ENCODE measurements at places on chromosomes 5 and 9.

GRCh38 chr9:89547000-89547399, 49.1 kb upstream of the SEMA4D start:
- DNase-seq = no peak

DNA sequence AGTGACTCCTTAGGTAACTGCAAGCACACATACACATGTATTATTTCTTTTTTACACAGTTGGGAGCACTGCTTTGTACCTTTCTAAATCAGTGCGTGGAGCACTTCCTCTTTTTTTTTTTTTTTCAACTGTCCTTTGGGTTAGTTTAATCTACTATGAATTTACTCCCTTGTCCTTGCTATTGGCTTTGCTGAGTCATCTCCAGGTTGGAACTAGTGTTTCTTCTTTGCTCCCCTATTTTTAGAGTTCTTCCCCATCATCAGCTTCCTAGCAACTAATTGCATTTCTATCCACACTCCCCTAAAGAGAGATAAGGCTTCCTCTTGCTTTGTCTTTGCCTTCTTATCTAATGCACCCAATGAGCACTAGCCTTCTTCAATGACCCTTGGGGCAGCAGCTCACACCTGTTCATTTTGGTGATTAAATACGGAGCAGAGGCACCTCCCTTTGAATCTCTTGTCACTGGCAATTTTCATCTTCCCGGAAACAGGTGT, 24.3 kb downstream of the S100Z start:
- peak; percentile 91 for DNase-seq

DNA sequence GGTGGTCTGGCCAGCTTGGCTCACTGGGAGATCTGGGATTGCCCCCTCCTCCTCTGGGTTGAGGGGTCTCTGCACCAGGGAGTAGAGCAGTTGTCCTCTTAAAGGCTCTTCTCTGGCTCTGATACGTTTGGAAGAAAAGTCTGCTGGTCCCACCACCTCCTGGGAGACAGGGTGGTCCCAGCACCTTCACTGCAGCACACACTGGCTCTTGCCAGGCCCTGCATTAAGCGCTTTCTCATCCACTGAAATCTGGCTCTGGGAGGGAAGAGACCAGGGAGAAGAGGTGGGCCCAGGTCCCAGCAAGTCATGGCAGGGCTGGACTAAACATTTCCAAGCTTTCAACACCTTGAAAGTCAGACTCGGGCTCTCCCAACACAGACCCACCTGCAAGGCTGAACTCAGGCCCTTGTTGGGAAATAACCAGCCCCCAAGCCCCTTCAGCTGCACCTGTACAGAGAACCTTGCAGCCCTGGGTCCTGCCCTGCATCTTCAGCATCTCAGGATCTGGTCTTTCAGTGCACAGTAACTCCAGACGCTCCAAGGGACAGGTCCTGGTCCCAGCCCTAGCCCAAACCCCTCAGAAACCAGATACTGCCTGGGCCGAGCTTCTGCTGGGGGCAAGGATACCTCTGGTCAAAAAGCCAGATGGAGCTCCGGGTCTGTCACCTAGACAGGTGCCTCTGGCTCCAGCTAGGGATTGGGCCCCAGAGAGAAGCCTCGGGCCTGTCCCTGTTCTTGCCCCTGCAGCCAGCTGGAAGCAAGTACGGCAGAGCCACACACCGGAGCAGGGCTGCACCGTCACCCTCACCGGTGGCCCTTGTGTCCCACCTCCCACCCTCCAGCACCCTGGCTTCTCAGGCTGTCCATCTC, 134.5 kb downstream of the DAB2IP start:
- no peak for DNase-seq

GRCh38 chr9:93390953-93391515, 60.5 kb upstream of the FAM120A start:
- no peak for DNase-seq

DNA sequence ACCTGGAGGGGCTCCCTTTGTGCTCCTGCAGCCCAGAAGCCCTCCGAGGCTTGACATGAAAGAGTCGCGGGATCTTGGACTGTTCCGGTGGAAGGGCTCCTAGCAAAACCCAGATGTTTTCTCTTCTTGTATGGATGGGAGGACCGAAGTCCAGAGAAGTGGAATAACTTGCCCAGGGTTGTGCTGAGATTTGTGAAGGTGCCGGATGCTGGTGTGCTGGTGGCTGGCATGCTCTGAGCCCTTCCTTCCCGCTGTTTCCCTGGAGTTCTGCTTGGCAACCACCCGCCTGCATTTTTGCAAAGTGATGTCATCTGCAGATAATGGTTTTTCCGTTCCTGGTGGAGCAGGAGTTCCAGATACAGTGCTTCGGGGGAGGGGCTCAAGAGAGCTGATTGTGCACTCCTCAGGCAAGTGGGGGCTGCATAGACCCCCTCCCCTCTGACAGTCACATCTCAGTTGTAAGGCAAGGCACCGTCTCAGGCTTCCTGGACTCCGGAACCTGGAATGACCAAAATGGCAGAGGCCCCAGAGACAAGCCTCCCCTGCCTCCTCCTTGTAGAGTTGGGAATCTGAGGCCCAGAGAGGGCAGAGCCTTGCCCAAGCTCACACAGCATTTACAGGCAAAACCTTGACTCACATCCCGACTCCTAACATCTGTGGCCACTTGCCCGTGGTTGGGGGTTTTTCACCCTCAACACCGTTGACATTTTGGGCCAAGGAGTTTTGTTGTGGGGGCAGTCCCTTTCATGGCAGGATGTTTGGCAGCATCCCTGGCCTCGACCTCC, 157.0 kb downstream of the RGS3 start:
- peak; percentile 39 for DNase-seq

GRCh38 chr5:167853421-167853820, 438.0 kb upstream of the WWC1 start:
- DNase-seq = no peak

DNA sequence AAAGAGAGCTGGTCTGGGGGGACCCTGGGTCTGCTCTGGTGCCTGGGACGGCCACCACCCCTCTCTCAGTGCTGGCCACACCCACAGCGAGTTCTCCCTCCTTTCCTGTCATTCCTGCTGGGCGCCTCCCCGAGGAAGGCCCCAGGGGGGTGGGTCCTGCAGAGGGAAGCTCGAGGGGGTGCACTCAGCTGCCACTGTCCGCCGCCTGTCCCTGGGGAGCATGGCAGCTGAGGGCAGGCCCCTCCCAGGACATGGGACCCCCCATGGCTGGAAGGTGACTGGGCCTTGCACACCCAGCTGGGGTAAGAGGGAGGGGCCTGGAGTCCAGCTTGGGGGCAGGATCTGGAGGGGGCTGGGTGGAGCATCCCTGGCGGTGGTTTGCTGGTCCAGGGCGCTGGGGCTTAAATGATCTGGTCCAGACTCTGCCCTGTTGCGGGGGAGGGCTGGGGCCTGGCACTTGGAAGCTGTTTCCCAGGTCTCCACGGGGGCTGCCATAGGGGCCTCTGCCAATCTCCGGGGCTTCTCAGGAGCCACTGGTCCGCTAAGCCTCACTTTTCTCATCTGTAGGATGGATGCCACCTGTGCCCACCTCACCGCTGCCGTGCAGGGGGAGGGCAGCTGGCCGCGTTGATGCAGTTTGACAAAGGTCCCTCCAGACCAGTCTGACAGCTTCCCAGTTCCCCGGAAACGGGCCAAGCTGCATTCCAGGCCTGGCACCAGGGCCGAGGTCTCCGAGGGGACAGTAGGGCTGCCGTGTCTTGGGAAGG, 6.0 kb upstream of the SLC2A6 start:
- DNase-seq = no peak

- DNase-seq = no peak
Measured at GRCh38 chr9:92895812-92896436, 18.1 kb upstream of the ZNF484 start.

Data from NCI-H748 treated with DMSO at 0.1 percent for 48 hours (cell line).